ENCODE measurements at places on chromosomes 6 and 20.
A peak's percentile ranks its signal among the peaks of the same experiment; 100 is the strongest.

GRCh38 chr6:121885399-121886152 lies 450.1 kb downstream of the GJA1 start:
- DNase-seq = no peak

- DNase-seq = no peak
Observed at GRCh38 chr6:43268355-43268700, 25.0 kb downstream of the TTBK1 start.

GRCh38 chr6:15213838-15214400 lies 31.9 kb upstream of the JARID2 start:
- DNase-seq = no peak

DNA sequence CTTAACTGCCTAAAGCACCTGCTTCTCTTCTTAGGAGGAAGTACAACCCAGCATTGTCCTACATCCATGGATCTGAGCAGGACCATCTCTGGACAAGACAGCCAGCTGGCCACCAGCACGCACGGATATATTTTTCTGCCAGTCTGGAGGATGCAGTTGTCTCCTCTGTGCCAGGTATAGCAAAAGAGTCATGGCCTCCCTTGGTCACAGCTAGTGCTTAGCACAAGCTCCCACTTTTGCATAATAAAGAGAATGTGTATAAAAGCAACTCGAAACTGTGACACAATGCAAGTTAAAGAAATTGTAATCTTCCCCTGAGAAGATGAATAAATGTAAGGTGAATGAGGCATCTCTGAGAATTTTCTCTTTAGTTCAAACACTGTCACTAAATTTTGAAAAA lies 267.8 kb upstream of the MANEA start:
- no peak for DNase-seq

DNA sequence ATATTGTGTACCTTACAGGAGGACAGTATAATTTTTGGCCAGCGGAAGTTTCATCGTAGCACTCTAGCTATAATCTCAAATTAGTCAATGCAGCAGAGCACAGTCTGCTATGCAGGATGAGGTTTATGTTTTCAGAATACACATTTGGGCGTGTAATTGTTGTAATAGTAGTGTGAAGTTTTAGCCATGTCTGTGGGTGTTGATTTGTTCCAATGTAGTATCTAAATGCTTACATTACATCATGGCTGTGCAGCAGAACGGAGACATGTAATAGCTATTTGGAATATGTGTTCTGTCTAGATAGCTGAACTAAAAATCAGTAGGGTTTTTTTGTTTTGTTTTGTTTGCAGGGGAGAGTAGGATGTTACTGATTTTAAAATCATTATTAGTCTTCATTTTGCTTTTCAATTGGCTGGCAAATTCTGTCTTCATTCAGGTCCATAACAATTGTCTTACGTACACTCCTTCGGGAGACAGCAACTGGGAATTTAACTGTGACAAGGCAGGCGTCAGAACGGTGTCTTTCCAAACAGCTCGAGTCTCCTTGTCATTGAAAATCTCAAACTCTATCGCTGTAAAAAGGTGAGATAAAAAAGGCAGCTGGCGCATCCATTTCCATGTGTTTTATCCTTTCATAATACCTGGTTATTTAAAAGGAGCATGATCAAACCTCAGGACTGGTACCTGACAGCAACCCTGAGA lies 65.1 kb upstream of the CDH4 start:
- DNase-seq = peak; percentile 21

DNA sequence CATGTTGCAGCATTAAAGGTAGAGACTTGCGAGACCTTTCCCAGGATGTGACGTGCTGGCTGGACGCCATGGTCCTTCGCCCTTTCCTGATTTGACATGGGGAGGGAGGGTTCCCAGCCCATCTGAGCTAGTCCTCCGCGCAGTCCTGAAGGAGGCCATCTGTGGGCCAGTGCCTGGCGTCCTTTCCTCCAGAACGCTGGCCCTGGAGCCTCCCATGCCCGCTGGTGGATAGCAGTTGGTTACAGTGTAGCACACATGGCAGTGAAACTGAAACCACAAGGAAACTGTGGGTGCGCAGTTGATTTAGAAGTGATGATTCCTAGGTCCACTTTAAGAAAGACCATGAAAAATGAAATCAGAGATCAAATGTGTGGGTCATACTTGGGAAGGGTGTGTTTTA lies 193.7 kb downstream of the CDH4 start:
- no peak for DNase-seq

Data from NCI-H2171 treated with DMSO at 0.1 percent for 48 hours (cell line).